ENCODE measurements at places on chromosomes 2 and 18.

- DNase-seq = no peak
Observed at GRCh38 chr2:16102976-16103380, 162.6 kb downstream of the MYCN start.

GRCh38 chr2:109213646-109214433, 84.8 kb downstream of the SH3RF3 start:
- DNase-seq = no peak

DNA sequence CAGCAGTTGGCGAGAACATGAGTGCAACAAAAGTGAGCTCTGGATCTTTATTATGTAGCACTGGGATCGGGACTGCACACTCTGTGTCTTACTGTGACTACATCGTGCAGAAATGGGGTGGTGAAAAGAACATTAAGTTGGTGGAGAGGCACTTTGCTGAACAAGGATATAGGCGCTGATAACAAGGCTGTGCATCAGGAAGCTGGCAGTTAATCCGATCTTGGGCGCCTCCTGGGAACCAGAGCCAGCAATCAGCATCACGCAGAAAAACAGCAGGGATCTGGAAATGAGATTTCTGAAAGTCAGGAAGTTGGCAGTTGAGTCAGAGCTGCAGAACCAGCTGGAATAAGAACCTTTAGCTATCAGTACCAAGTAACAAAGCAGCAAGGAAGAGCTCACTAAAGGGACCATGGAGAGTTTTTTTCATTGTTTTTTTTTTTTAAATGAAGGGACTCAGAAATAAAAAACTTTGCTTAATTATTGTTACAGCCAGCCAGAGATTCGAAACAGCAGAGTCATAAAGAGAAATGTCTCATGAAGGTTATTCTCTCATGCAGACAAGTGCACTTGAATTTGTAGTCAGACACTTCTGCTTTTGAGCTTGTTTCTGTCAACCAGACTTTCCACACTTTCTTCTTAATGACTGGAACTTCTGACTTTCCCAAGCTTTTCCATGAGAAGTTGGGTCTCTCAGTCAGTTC, 22.8 kb upstream of the MYO3B start:
- DNase-seq = no peak

GRCh38 chr2:189569295-189569910, 11.2 kb downstream of the SLC40A1 start:
- no peak for DNase-seq

DNA sequence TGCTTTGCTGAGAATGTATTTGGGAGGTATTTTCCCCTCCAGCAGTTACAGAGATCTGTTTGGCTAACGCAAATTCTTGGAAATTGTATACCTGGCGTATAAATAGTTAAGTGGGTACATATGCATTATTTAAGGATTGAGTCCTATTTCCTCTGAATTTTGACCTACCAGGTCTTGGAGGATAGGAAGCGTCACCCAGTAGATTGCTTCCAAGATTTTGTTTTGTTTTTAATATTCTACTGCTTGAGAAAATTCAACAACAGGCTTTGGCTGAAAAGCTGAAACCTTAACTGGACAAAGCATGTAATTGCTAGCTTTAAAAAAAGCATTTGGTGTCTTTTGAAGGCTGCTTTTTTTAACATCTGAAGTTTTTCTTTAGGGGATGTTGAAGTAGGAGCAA, 150.1 kb downstream of the WDSUB1 start:
- DNase-seq = no peak

GRCh38 chr2:99737537-99737936, 247.7 kb upstream of the REV1 start:
- DNase-seq = no peak

DNA sequence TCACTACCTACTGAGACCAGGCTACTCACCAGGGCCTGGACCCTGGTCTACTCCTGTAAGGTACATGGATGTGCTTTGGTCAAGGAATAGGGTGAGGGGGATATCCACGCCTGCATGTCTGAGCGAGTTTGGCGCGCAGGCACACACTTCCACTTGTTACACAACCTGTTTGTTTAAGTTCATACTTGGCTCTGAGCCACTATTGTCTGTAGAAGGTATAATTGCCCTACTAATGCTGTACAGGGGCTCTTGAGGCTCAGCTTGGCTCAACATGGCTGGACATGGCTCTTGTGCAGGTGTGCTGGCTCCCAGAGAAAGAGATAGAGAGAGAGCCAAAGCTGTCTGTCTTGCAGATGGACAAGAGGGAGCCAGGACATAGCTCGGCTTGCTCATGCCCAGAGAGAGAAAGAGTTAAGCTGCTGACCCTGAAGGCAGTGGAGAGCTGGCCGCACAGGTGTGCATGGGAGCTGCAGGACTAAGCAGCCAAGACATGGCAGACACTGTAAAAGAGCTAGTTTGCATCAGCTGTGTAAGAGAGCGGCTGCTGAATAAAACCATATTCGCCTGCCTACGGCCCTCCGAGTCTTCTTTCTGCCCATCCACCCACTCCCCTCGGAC, 35.2 kb downstream of the NPPC start:
- no peak for DNase-seq

DNA sequence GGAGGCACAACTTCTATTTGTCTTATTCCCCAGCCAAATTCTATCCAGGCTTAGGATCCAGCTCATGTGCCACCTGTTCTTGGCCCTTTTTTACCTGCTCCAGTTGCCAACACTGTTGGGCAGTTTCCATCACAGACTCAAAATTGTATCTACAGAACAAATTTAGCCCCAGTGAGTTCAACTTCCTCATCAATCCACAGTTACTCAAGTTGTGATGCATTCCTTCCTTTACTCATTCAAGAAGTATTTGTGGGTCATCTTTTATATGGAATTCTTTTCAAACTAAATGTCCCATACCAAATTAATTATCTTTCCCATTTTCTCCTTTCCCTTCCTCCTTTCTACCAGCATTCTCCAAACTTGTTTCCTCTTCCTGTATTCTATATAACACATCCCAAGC, 12.7 kb upstream of the DDX18 start:
- no peak for DNase-seq

GRCh38 chr2:234670806-234671205, 173.9 kb upstream of the ARL4C start:
- no peak for DNase-seq

DNA sequence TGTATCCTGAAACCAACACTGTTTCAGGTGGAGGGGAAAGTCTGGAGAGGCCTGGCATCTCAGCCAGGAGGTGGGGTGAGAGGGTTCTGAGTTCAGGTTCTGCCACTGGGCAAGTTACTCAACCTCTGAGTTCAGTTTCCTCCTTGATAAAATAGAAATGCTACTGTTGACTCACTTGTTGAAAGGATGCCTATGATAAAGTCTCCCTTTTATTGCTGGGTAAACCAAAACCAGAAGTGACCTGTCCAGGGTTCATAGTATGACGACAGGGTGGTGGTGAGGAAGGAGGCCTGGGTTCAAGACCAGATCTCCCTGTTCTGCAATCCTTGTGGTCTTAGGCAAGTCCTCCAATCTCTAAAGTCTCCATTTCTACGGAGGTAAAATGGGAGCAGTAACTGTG, 232.7 kb downstream of the PRKCE start:
- no peak for DNase-seq

DNA sequence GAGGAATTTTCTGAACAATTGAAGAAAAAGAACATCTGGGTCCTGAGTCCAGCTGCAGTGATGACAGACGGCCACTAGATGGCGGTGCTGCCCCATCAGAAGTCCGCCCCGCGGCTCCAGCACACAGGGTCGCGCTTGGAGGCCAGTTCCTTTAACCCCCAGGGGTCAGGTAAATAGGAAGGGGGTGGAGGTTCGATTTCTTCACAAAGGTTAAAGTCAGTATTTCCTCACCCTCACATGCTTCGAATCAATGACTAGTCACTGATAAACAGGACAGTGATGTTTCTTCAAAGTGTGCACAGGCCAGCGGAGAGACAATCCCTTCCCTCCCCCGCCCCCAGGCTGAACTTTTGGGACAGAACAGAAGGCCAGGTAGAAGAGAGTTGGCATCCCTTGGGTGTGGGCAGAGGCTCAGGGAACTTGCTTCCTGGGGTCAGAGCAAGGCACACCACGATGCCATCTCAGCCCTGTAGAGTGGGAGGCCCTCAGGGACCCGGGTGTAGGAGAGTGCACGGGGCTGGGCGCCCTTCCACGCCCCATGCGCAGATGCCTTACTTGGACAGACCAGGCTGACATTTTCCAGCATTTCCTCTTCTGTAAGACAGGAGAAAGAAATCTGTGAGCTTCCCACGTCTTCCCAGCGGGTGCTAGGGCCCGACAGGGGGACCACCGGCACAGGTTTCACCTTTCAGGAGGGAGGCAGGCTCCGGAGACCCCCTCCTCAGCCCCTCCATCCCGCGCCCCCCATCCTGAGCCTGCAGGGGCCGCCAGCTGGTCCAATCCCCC, 722 bp downstream of the APOB start:
- no peak for DNase-seq

GRCh38 chr2:94958245-94958644, 67.3 kb upstream of the MAL start:
- DNase-seq = no peak

GRCh38 chr2:102484310-102485061, 11.5 kb downstream of the SLC9A4 start:
- no peak for DNase-seq

DNA sequence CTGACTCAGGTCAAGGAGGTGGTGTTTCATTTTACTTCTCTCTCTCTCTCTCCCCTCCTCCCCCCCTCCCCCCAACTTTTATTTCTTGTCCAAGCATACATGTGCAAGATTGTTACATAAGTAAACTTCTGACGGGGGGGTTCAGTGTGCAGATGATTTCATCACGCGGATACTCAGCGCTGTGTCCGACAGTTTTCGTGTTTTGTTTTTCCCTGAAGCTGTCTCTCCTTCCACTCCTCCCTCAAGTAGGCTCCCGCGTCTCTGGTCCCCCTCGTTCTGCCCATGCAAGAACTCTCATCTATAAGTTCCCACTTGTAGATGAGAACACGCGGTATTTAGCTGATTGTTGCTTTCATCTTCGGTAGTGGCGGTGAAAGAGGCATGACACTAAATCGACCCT, 111.0 kb upstream of the ANKRD30BL start:
- no peak for DNase-seq

- DNase-seq = no peak
Observed at GRCh38 chr18:7953095-7953958, 386.2 kb downstream of the PTPRM start.
